ENCODE measurements at places on chromosomes 16 and 17.
A peak's percentile ranks its signal among the peaks of the same experiment; 100 is the strongest.

DNA sequence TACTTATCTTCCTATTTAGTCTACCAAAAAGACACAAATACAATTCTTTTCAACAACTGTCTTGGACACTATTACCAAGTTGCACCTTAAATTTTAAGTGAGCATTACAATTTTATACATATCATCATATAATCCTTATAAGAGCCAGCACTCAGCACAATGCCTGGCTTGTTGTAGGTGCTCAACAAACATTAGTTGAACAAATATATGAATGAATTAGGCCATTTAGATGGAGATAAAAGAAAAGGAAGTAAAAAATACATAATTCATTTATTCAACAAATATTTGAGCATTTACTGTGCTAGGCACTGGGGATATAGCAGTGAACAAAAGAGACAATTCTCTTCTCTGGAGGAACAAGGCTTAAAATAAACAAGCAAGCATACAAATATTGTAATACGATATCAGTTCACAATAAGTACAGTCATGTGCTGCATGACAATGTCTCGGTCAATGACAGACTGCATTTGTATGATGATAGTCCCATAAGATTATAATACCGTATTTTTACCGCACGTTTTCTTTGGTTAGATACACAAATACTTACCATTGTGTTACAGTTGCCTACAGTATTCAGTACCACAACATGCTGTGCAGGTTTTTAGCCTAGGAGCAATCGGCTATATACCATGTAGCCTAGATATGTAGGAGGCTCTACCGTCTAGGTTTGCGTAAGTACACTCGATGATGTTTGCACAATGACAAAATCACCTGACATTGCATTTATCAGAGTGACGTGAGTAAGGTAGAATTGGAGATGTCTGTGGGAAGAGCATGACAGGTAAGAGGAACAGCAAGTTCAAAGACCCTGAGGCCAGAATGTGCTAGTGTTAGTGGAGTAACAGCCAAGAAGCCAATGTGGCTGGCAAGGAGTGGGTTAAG, 86.4 kb upstream of the HS3ST2 start:
- no peak for DNase-seq

DNA sequence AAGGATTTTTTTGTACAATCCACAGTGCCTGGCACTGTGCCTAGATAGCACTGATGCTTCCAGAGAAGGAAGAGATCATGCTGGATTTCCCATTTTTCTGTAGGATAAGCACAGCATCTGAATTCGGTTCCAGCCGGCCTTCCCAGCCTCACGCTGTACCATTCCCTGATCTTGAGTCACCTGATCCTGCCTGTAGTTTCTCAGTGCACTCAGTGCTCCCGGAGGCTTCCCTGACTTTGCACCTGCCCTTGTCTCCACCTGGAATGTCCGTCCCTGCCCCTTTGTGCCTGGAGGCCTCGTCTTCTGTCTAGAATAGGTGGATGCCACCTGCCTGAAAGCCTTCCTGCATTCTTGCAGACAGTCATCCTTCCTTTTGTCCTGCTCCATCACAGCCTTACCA, 179.9 kb downstream of the CCDC182 start:
- no peak for DNase-seq

- no peak for DNase-seq
Measured at GRCh38 chr17:81498953-81499600, 13.5 kb downstream of the ACTG1 start.

GRCh38 chr17:11880714-11881113, 116.6 kb downstream of the ZNF18 start:
- DNase-seq, result no peak

GRCh38 chr17:40533896-40534295, 31.4 kb downstream of the CCR7 start:
- no peak for DNase-seq

DNA sequence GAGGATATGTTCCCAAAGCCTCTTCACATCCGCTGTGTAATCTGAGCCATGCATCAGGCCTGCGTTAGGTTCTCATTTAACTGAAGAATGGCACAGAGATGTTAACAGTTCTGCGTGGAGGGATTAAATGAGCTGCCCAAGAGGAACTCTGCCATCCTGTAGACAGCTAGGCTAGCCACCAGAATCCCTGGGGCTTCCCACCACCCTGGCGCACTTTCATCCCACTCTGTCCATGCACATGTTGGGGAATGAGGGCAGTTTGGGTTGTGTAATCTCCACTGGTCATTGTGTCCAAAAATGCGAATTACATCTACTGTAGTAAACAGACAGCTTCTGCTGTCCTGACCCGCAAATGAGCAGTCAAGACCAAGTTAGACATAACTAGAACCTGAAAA, 1.0 kb upstream of the GLG1 start:
- DNase-seq, result no peak

- peak; percentile 67 for DNase-seq
Measured at GRCh38 chr17:1515640-1516387, 598 bp downstream of the INPP5K start.

DNA sequence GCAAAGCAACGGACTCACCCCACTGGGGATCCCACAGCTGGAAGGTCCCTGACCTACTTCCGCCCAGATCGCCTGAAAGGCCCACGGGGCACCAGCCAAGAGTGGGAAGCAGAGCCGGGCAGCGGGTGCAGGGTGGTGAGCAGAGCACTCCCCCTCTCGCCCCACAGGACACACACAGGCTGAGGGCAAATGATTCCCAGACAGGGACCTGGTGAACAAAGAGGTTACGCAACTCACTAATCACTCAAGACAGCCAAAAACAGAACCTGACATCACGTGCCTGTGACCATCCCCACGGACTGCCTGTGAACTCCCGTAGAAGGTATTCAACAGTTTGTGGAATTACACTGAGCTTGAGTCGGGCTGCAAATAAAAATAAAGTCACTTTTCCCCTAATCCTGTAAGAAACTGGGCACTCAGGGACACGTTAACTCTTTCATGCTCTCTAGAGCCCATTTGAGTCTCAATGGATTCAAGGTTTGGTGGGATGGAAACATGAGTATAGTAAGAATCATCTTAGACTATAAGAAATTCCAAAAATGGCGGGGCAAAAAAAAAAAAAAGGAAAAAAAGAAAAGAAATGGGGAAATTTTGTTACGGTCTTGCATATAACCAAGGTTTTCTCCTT, 396.1 kb downstream of the SOX9 start:
- no peak for DNase-seq

DNA sequence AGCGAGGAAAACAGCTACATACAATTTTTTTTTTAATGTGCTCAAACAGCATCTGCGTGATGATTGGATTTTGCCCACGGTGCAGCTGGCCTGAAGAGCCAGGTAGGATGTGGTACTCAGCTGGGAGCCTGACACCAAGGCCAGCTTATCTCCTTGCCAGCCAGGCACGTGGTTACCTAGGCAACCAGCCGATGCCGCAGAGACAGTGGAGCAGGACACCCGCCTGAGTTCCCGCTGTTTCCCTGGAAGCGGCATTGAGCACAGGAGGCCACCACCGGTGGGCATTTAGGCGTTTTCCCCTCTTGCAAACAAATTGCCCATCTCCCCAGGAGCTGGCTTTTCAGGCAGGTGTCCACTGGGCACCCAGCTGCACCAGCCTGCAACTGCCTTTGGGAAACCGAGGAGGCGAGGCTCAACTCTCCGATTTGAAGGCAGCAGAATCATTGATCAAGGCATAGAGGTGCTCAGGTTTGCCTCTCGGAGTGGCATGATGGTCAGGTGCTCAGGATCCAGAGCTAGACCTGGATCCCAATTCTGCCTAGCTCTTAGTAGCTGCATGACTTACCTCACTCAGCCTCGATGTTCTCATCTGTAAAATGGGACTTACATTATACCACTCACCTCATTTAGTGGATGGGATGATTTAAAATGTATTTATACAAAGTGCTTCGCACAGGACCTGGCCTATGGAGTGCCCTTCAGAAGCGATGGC, 137.5 kb upstream of the PLCG2 start:
- no peak for DNase-seq

DNA sequence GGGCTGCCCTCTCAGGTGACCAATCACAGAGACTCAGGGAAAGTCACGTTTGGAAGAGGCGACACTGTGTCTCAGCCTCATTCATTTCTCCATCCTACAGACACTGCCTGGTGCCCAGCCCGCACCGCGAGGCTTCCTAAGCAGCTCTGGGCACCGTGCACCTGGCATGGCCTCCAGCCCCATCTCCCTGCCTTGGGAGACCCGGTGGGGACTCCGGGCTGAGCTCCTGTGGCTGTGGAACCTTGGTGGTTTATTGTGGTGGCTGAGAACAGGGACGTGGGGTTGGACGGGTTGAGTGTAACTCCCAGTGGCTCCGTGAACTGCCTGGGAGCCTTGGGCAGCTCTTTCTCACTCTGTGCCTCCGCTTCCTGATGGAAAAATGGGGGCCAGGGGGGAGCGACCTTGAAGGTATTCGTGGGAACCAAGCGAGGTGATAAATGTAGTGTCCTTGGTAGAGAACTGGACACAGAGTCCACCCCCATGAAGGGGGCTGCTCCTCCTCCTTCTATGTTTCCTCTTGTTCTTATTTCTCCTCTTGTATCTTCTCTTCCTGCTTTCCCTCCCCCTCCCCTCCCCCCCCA, 215.4 kb downstream of the SEC14L1 start:
- DNase-seq, result no peak

DNA sequence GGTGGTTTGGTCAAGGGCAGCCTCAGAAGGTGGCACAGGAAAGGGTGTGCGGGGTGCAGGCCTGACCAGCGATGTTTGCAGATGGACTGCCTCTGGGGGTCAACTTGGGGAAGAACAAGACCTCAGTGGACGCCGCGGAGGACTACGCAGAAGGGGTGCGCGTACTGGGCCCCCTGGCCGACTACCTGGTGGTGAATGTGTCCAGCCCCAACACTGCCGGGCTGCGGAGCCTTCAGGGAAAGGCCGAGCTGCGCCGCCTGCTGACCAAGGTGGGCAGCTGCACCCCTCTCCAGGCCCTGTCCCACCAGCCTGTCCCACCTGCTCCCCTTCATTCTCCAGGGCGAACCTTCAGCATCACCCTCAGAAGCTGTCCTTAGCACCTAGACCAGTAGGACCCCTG, 12.5 kb downstream of the DHODH start:
- DNase-seq, result no peak

GRCh38 chr17:1604831-1605528, 23.7 kb downstream of the SLC43A2 start:
- DNase-seq, result no peak

- DNase-seq, result peak; percentile 8
Measured at GRCh38 chr16:17224879-17225281, 245.9 kb downstream of the XYLT1 start.
